Left lung (tissue), 14 donors: ENCODE measurements at places on chromosomes 16 and 17.

- no peak for DNase-seq
These were observed 6.0 kb downstream of the GGNBP2 start for GRCh38 chr17:36550491-36551417.

DNA sequence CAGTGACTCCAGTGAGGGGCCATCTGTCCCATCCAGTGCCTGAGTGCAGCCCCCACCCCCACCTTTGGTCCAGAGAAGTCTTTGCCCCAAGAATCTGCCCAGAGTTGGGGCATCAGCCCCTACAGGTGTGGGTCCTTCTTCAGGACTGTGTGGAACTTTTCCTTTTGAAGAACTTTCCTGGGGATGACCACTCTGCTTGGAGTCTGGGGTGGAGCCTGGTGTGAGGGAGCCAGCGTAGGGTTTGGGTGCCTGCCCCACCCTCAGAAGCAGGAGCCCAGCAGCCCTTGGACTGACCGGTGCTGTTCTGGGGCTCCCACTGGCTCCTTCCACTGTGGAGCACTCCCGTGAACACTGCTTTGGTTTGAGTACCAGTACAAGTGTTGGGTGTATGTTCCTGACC is 19.3 kb downstream of the MPRIP start:
- no peak for DNase-seq

DNA sequence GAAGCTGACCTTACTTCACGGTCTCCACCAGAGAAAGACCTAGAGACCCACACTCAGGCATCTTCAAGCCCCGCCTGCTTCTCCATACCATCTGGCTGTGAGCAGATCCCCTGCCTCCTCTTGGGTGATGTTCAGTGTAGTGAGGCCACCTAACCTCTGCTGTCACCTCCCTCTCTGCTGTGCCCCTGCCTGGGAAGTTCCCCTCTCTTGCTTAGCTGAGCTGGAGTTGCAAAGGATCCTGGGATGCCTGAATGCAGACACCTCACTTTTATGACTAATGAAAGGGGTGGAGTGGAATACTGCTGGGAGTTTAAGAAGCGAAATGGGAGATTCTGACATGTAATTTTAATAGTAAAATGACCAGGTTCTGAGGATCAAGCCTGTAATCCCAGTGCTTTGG is 5.8 kb downstream of the IRX3 start:
- DNase-seq: no peak

GRCh38 chr17:43931062-43931571 is 11.2 kb downstream of the PPY start:
- no peak for DNase-seq
